ENCODE measurements at places on chromosomes 12 and 14. TPM values are rescaled to one million over a fixed set of nuclear protein-coding genes. Genes with fewer than 3 reads are reported as not detected.

HOXC12 gene
- not detected for total RNA-seq

DNA sequence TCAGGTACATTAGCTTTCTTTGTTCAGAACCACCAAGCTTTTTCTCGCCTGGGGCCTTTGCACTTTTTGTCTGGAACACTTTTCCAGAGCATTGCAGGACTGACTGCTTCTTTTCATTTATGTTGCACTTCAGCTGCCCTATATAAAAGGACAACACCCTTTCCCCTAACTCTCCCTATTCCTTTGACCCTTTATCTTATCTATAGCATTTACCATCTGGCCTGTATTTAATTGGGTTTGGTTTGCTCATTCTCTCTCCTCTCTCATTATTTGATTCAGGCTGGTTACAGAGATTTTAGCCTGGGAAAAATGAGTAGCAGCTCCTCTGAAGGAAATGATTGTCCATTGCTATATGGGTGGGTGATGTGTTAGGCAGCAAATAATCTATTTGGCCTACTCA, 165.4 kb downstream of the KICS2 start:
- H3K27ac ChIP-seq: no peak overlapping the region
- no peaks in the 10 kb centered on the region for H3K36me3 ChIP-seq
- H3K4me3 ChIP-seq: no peak overlapping the region
- H3K27me3 ChIP-seq: no peaks in the 10 kb centered on the region

CTDSP2 gene
- total RNA-seq: 162 TPM

DNA sequence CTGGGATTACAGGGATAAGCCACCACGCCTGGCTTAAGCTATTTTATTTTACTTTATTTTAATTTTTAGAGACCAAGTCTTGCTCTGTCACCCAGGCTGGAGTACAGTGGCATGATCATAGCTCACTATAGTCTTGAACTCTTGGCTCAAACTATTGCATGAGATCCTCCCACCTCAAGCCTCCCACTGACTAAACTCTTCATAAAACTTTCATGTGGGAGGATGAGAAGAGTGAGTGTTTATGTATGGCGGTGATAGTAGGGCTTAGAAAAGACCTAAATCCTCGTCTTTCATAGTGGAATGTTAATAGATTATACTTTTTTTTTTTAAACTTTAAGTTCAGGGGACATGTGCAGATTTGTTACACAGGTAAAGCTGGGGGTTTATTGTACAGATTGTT, 23.5 kb upstream of the PPP4R3A start:
- H3K27ac ChIP-seq: no peak overlapping the region
- no peaks in the 10 kb centered on the region for H3K27me3 ChIP-seq
- H3K4me1 ChIP-seq: no peaks in the 10 kb centered on the region
- DNase-seq: no peak
- H3K36me3 ChIP-seq: no peaks in the 10 kb centered on the region

- no peak for DNase-seq
- no peak overlapping the region for H3K4me3 ChIP-seq
- H3K27ac ChIP-seq: no peak overlapping the region
- H3K4me1 ChIP-seq: no peaks in the 10 kb centered on the region
Observed at GRCh38 chr12:97275728-97276590, 186.6 kb upstream of the RMST start.

- peaks cover 2% of the 10 kb centered on the region for H3K4me1 ChIP-seq
- no peak for DNase-seq
- peaks cover 16% of the 10 kb centered on the region for H3K27me3 ChIP-seq
Observed at GRCh38 chr14:34164162-34164864, 213.4 kb upstream of the EGLN3 start.

LIMA1 gene
- total RNA-seq: 69.7 TPM

GRCh38 chr12:106980944-106981343, 6.0 kb downstream of the MTERF2 start:
- H3K27me3 ChIP-seq: no peaks in the 10 kb centered on the region
- peaks cover 27% of the 10 kb centered on the region for H3K36me3 ChIP-seq
- H3K4me3 ChIP-seq: no peak overlapping the region
- peaks cover 24% of the 10 kb centered on the region for H3K4me1 ChIP-seq

DNA sequence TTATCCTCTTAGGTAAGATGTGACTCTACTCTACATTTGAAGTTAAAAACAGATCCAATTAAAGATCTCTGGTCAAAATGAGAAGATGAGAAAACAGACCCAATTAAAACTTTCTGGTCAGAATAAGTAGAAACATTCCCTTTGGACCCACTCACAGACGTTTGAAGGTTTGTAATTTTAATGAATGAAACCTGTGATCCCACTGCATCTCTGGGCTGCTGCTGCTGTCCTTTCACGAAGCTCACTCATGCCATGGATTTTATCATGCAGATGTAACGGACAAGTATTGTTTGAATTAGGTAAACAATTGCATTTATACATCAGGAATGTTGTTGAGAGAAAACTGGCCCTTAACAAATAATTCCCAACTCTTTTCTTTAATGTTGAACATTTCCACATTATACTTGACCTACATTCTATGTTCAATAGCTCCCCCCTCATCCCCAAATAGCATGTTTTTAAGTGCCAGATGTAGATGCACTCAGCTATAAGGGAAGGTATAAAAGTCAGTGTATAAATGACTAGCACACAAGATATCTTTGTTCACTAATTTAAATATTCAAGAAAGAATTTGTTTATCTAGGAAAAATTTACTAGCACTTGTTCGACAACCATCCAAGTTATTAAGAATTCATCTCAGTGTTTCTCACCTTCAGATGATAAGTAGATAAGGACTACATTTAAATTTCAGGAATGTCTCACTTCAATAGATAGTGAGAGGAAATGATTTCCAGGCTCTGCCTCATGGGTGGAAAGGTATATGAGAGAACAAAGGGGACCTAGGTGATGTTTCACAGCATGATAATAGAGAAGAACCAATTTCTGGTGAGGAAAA, 202.3 kb upstream of the LMNTD1 start:
- no peak for DNase-seq
- no peak overlapping the region for H3K4me3 ChIP-seq
- H3K27ac ChIP-seq: no peak overlapping the region
- no peaks in the 10 kb centered on the region for H3K4me1 ChIP-seq
- no peaks in the 10 kb centered on the region for H3K27me3 ChIP-seq
- no peaks in the 10 kb centered on the region for H3K36me3 ChIP-seq

ASPG gene
- total RNA-seq: 4.3 TPM

All from lung (tissue), 17 donors.